Stimulated activated CD8-positive, alpha-beta memory T cell treated with anti-CD3 and anti-CD28 coated beads, Interleukin-2, amount 100 ng/mL, for 1 hour (primary cell): ENCODE measurements at places on chromosomes 4 and X.

GRCh38 chrX:111133389-111133788 lies 37.4 kb downstream of the PAK3 start:
- DNase-seq = no peak

- DNase-seq = no peak
Observed at GRCh38 chr4:70399319-70399718, 1.6 kb downstream of the OPRPN start.

DNA sequence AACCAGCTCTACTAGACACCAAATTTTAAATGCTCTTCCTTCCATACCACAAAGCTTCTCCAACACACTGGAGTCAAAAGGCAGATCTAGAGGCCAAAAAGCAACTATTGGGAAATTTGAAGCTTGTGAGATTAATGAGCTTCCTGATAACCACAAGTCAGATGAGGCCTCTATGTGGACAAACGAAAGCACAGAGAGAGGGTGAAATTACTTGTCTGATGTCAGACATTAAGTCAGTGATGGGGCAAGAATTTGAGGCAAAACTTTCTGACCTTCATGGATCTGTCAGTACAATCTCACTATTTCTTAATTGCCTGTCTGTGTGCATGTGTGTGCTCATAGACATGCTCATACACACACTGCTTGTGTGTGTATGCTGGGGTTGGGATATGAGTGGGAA lies 103.6 kb downstream of the GUCY2F start:
- DNase-seq = no peak

- no peak for DNase-seq
Observed at GRCh38 chrX:119638725-119639471, 32.7 kb upstream of the NKRF start.

DNA sequence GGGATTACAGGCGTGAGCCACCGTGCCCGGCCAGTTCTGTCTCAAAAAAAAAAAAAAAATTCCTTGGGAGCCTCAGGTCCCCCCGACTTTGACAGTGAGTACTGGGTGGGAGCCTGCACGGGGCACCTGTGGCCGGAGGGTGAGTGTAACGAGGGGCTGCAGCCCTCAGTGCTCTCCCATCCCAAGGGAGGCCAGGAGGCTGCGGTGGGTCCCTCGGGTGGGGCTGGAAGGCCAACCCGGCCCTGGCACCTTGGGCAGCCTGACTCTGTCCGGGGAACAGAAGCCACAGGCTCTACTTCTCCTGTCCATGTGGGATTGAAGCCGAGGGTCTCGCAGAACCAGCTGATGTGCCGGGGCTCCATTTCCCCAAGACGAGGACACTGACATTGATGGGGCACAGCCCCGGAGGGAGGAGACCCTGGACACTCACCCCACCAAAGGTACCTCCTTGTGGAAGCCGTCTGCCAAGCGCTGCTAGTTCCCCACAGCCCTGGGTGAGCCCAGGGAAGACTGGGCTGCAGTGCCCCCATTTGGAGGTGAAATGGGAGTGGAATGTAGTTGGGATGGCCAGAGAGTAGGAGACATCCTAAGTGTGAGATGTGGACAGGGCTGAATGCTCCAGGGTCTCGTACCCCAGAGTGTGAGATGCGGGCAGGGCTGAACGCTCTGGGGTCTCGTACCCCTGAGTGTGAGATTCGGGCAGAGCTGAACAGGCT lies 2.3 kb upstream of the SLC26A1 start:
- no peak for DNase-seq

GRCh38 chr4:124948976-124949597 lies 236.6 kb upstream of the ANKRD50 start:
- no peak for DNase-seq

DNA sequence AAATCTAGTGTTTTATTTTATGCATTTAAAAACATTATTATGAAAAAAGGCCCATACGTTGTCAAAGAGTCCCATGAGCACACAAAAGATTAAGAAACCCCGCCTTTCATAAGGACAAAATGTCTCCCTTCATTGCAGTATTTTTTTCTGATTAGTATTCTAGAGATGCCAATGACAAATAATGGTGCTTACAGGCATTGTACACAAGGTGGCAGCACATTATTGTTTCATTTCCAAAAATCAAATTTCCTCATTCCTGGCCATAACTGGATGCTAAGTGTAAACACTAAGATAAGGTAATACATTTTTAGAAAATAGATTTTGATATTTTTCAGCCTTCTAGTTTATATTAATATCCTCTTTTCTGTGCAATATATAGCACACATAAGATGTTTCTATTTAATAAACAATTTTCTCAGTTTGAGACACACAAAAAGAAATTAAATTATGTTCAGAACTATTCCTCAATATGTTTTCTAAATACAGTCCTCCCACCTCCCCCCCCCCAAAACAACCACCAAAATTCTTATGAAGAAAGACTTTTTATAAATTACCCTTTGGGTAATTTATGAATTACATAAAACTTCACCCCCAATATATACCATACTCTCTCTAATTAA lies 47.7 kb downstream of the TIGD2 start:
- DNase-seq = no peak

- no peak for DNase-seq
Observed at GRCh38 chr4:107359208-107359607, 323.1 kb upstream of the DKK2 start.

- no peak for DNase-seq
Observed at GRCh38 chr4:138775489-138775888, 240.1 kb upstream of the NOCT start.

- no peak for DNase-seq
Observed at GRCh38 chr4:93072292-93072691, 756.3 kb upstream of the ATOH1 start.

- no peak for DNase-seq
Observed at GRCh38 chrX:30714138-30714537, 60.9 kb downstream of the GK start.

GRCh38 chr4:188195389-188195985 lies 56.2 kb downstream of the TRIML1 start:
- DNase-seq = no peak

GRCh38 chr4:120225527-120225926 lies 158.9 kb upstream of the MAD2L1 start:
- DNase-seq = no peak

DNA sequence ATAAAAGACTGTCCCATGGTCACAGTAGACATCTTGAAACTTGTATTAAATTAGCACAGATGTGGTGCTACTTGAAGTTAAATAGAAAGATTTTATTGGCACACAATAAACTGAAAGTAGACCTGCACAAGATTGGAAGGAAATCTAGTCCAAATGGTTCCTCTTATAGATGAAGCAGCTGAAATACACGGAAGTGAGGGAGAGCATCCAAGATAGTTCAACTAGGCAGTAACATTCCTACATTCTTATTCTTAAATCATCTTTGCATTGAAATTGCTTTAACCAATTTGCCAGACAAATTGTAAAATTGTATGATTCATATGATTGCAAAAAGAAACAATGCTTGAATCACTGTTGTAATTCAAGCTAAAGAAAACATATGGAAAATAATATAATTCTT lies 87.6 kb upstream of the VCX3B start:
- no peak for DNase-seq

DNA sequence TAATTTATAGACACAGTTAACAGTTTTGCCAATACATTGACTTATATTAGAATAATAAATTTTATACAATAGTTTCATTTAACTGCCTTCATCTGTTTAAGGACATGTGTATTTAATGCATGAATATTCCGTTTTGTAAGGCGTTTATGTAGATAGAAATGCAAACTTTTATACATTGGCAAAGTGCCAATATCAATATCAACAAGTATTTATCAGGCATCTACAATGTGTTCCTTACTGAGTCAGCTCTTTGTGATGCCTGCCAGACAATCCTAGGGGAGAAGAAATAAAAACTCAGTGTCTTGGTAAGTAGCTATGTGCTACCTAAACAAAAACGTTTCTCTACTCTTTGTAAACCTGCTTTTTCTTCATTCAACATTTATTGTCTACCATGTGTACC lies 1142.2 kb downstream of the C4orf33 start:
- no peak for DNase-seq

DNA sequence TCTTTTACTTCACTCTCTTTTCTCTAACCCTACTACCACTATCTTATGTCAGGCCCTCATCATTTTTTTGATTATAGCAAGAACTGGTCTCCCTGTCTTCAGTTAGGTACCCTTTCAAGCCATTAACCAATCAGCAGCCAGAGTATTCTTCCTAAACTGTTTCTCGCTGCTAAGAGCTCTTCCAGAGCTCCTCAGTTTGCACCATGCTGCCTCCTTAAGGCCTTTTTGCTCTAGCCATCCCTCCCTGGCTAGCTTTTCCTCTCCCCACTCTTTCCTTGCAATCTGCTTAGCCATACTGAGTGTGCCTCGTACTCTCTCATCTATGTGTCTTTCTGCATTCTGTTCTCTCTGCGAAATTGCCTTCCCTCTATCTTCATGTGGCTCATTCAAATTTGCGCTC lies 32.9 kb downstream of the KIF4A start:
- no peak for DNase-seq

DNA sequence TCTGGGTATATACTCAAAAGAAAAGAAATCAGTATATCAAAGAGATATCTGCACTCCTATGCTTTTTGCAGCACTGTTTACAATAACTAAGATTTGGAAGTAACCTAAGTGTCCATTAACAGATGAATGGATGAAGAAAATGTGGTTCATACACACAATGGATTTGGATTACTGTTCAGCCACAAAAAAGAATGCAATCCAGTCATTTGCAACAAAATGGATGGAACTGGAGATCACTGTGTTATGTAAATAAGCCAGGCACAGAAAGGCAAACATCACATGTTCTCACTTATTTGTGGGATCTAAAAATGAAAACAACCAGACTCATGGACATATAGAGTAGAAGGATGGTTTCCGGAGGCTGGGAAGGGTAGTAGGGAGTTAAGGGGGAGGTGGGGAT lies 17.6 kb upstream of the NXT2 start:
- DNase-seq = no peak

- no peak for DNase-seq
Observed at GRCh38 chr4:8697826-8698225, 105.3 kb downstream of the CPZ start.

DNA sequence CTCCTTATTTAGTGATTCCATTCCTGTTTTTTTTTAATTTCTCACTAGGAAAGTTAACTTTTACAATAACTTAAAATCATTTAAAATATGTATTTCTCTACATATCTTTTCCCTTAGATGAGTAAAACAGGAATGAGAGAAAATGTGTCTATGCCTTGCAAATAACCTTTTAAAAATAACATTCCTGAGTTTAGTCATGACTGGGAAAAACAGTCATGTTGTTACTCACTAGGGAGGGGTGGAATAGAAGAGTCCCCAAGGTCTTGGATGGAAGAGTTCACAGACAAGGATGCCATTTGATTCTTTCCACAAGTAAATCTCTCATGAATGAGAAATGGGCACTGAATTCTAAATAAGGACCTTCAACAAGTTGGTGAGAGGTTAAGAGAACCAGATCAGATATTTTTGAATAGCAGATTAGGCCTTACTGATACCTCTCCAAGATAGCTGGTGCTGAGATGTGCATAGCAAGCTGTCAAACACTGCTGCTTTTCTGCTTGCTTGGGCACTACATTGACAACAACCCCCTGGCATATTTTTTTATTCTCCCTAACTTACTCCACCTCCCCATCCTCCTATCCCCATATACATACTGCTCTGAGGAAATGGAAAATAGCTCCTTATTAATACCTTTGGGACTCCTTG lies 25.1 kb downstream of the UGDH start:
- DNase-seq = no peak

DNA sequence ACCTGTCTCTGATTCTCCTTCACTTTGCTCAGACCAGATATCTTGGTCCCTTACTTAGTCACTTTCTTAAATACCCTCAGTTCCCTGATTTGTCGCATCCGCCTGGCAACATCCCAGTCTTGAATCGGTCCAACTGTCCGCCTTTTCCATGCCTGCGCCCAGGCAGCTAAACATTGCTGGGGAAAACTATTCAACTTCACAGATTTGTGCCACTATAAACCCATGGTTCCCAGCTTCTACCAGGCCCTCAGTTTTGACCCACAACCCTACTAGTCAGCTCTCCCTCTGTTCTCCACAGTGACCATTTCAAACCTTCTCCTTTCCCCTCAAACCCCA lies 451 bp upstream of the FGD1 start:
- no peak for DNase-seq

GRCh38 chrX:47316276-47317025 lies 53.9 kb upstream of the ZNF157 start:
- DNase-seq = no peak

DNA sequence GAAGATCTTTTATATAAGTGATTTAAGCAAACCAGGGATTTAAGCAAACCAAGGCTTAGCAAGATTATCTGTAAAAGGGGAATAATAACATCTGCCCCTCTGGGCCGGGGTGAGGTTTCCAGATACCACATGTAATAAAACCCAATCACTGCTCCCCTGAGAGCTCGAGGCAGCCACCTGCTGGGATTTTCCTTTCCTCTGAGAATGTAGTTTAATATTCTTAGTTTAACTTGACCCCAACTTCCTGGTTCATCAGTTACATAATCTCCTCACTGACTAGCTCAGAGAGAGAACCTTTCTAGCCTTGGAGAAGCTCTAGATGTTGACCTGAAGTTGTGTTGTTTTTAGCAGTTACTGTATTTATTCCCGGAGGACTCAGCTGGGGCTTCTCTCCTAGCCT lies 322.4 kb downstream of the ARHGAP10 start:
- no peak for DNase-seq

DNA sequence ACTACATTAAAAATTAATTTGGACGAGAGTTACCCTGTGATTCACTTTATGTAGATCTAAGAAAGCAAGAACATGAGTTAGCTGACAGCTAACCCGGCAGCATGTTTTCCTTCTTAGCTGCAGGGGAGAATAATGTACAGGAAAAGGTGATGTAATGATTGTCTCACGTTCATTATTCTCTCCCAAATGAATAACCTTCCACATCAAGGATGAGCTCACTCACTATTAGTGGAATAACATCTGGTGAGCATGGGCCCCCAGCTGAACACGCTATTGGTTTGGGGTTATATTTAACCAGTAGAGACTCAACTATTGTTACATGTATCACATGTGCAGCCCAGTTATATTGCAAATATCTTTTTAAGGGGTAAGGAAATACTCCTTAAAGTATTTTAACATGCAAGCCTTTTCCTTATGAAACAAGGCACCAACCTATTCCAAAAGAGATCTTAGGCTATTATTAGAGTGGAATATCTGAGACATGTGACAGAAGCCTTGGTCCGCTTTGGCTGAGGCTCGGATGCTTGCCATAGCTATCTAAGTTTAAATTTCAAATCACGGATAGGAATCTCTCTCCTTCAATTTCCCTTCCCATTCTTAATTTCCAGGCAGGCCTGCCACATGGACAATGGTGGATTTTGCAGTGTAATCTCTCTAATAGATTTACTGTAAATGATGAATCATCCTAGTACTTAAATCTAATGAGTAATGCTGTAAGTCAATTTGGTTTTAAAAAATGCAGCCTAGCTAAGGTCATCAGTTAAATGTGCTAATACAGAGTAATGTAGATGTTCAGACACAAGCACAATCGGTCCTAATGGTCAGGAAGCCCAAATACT lies 99.0 kb upstream of the OTUD4 start:
- DNase-seq = no peak

DNA sequence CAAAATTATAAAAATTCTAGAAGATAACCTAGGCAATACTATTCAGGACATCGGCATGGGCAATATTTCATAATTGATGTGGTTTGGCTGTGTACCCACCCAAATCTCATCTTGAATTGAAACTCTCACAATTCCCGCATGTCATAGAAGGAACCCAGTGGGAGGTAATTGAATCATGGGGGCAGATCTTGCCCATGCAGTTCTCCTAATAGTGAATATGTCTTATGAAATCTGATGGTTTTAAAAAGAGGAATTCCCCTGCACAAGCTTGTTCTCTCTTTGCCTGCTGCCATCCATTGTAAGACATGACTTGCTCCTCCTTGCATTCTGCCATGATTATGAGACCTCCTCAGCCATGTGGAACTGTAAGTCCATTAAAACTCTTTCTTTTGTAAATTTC lies 77.7 kb downstream of the DDX60 start:
- no peak for DNase-seq
